NCI-H1417 treated with DMSO at 0.1 percent for 48 hours (cell line): ENCODE measurements at places on chromosomes 12 and 14.
A peak's percentile ranks its signal among the peaks of the same experiment; 100 is the strongest.

DNA sequence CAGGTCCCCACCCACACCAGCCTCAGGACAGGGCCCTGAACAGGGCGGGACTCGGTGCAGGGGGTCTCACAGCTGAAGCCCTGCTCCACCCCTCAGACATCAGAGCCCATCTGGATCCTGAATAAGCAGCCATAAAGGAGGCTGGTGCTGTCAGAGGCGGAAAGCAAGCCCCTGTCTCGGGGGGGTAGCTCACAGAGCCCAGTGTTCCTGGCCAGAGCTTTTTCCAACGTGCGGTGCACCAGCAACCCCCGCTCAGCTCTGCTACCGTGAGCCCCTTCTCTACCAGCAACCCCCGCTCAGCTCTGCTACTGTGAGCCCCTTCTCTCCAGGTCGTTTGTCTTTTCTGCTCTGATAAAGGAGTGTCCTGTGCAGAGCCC, 136.5 kb upstream of the SFSWAP start:
- no peak for DNase-seq

DNA sequence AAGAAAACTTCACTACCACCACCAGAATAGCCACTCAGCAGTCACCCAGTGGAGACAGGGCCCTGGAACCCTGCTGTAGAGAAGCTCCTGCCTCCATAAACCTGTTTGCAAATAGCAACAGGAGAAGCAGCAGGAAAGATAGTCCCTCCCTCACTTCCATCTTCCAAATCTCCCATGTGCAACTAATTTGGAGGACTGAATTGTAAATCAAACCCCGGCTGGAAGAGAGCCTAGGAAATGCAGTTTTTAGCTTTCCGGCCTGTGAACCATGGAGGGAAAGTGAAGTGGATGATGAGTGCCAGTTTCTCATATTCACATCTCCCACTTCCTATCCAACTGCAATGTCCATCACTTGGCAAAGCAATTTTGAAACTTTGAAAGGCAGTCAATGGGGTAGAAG, 167.2 kb upstream of the FRMD6 start:
- no peak for DNase-seq

DNA sequence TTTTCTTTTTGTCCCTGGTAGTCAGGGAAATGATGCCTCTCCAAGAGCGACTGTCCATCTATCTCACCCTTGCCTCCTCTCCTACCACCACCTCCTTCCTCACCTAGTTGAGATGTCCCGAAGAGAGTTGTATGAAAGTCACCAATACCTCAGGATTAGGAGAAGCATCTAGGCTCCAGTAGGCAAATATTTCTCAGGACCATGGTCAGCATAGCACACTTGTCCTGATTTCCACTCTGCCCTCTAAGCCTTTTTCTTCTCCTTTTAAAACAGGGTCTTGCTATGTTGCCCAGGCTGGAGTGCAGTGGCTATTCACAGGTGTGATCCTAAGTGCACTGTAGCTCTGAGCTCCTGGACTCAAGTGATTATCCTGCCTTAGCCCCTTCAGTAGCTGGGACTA, 268.4 kb upstream of the PELI2 start:
- no peak for DNase-seq

DNA sequence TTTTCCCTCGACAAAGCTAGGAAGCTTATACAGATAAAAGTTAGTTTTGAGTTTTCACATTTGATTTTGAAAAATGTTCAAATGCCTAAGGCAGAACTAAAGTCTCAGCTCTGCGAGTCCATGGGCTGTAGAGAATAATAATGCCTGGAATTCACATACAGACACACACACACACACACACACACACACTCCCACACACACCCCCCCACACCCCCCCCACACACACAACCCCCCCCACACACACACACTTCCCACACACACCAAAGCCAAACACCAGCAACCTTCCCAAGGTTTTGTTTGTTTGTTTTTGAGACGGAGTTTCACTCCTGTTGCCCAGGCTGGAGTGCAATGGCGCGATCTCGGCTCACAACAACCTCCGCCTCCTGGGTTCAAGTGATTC, 62.8 kb upstream of the EIF5 start:
- DNase-seq = no peak

GRCh38 chr14:68624541-68625220, 168.2 kb downstream of the ZFP36L1 start:
- DNase-seq = no peak

DNA sequence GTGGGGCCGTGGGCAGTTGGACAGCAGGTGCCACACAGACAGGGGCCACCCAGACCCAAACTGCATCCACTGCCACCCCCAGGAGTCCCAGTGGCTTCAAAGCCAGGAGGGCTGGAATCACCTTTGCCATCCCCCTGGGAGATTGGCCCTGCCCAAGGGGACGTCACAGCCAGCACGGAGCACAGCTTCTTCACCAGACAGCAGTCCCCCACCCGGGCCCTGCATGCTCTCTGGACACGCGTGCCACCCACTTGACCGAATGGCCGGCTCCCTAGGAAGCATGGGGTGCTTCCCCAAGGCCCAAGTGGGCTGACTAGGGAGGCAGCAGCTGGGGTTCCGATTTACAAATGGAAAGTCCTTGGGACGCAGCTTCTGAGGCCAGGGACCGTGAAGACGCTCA, 17.3 kb downstream of the DHX37 start:
- DNase-seq = no peak

GRCh38 chr12:33650832-33651231, 211.2 kb upstream of the SYT10 start:
- no peak for DNase-seq

GRCh38 chr12:90281154-90281868, 572.7 kb upstream of the ATP2B1 start:
- no peak for DNase-seq

GRCh38 chr14:58738189-58738836, 100.6 kb downstream of the DACT1 start:
- no peak for DNase-seq

- DNase-seq = no peak
Measured at GRCh38 chr12:59382282-59383078, 213.3 kb upstream of the SLC16A7 start.

DNA sequence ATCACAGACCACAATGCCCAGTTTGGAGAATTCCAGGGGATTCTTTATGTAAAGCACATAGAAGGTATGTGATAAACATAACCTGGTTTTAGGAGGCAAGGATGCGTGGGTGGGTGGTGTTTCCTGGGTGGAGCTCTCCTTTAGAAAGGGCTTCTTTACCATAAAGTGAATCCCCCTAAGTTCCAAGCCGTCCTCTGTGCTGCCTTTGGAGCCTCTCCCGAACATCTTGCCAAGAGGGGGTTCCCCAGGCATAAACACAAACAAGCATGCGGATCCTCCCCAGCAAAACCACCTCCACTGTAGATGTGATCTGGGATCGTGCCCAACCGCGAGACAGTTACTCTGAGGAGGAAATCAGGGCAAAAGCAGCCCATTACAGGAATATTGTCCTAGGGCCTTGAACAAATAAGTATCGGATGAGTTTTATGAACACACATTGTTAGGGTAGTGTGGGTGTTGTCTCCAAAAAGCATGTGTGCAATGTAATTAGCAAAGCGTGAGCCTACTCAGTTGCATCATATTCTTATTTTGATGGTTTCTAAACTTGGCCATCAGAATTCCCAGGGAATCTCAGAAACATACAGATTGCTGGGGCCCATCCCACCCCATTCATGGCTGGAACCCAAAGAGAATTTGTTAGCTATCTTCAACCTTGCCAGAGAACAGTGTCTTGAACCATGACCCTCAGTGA, 48.8 kb upstream of the CORO1C start:
- DNase-seq = no peak

DNA sequence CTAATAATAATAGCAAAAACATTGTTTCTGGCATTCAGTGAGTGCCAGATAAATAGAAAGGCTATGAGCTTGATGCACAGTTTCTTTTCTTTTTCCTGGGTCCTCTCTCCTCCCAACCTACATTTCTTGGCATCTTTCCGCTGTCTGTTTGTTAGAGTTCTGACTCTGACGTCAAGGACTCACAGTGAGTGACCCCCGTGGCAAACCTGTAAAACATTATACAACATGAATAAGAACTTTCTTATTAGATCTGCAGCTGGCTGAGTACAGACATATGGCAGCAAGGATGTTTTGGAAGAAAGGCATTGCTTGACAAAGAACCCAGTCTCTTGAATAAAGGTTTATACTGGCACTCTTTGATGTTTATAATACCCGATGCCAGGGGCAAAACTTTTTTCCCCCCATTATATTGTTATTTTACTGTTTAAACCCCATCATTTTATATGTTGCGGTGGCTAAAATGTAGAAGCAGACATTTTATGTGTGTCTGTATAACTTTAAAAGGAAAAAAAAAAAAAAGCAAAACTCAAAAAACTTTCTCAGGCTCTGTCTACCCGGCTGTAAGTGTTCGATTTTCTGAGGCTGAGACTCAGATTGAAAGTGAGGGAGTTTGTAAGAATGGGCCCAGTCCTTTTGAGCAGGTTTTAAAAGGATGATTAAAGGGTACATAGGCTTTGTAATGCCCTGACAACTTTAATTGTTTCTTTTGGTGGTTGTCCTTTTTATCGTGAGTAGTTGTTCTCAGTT, 159.3 kb downstream of the PDE3A start:
- no peak for DNase-seq

- no peak for DNase-seq
Measured at GRCh38 chr14:75675265-75675960, 14.4 kb downstream of the TTLL5 start.

DNA sequence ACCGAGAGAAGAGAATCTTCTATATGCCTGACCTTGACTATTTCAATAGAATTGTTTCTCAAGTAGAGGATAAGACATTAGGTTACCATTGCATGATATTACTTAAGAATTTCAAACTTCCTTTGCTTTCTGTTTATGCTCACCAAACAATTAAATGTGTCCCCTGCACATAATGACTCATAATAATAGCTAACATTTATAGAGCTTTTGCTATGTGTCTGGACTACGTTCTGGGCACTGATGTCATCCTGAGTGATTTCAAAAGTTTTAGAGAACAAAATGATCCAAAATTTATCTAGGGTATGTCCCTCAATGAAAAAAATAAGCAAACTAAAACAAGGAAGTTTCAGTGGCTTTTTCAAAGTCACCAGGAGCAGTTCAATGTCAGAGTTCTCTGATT, 38.8 kb downstream of the SLC15A5 start:
- DNase-seq = no peak

DNA sequence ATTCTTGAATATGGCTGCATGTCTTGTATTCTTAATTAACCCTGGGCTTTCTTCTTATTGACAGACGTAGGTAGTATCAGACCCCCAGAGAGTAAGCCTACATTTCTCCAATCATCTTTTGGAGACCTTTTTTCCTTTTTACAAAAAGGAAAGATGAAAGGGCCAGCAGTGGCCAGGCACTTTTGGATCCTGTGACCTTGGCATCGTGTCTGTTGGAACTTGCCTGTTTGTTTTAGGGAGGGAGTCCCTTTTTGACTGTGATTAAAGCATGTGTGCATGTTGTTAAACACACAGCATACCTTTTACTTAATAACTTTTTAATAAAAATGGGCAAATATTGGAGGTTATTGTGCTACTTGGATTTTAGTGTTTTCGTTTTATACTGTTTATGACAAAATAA, 57.2 kb downstream of the PCNX1 start:
- DNase-seq = no peak

GRCh38 chr12:57055824-57056223, 5.9 kb upstream of the MYO1A start:
- DNase-seq = no peak

DNA sequence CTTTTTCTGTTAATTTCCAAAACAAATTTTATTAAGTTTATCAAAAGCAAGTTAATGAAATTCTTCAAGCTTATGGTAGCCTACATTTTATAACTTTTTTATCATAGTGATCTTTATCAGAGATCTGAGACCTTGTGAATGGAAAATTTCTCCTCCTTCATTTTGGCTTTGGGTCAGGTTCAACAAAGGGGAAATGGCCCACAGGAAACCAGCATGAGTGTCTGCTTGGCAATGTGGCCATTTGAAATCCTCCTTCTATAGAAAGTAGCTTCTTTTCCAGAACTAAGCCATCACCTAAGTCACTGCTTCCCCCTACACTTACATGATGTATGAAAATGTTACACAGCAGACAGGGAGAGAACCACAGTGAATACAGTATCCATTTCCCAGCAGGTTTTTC, 1.6 kb downstream of the RHOJ start:
- no peak for DNase-seq

DNA sequence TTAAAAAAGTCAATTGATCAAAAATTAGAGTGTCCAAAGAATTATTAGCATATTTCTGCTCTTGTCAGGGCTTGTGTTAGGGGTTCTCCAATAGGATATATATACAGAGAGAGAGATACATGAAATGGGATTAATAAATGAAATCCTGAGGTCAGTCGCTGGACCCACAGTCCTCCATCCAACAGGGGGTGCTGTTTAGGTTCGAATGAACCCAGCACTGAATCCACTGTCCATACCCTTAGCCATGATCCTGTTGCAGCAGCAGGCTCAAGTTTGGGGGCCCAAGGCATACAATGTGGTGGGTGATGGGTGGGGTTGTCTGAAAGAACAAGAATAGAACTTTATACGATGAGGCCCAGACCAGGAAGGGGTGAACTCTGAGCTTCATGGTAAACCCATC, 780 bp upstream of the MYO1H start:
- no peak for DNase-seq

DNA sequence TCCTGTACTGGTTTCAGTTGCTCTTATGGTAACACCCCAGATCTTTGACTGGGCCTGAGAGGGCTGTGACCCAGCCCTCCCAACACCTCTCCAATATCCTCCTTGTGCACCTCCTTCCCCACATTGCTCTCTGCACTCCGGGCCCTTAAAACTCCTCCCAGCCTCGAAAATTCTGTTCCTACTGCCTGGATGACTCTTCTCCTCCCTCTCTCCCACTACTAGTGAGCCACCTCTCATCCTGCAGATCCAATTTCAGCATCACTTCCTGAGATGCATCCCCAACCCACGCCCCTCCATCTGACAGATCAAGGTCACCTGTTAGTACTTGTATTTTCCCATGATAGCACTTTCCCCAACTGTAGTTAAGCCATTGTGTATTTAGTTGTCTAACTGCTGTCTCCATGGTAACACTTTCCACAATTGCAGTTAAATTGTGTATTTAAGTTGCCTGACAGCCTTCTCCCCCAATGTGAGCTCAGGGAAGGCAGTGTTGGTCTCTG, 11.5 kb upstream of the NT5DC3 start:
- peak; percentile 96 for DNase-seq

GRCh38 chr14:94115058-94115591, 4.6 kb downstream of the IFI27 start:
- DNase-seq = no peak

- DNase-seq = no peak
Measured at GRCh38 chr12:109608793-109609192, 35.2 kb downstream of the MVK start.

GRCh38 chr14:36066636-36067035, 109.9 kb downstream of the PTCSC3 start:
- DNase-seq = no peak

- DNase-seq = no peak
Measured at GRCh38 chr14:34012978-34013720, 62.3 kb upstream of the EGLN3 start.
